ENCODE measurements at places on chromosomes 1 and 21. TPM values are rescaled to one million over a fixed set of nuclear protein-coding genes. Genes with fewer than 3 reads are reported as not detected.

Gene LRRC38
- total RNA-seq, result not detected

Gene FMO4
- total RNA-seq, result 2.5 TPM

Gene MMEL1
- 1.8 TPM for total RNA-seq

Gene OR6N2
- not detected for total RNA-seq

- no peak for DNase-seq
- H3K36me3 ChIP-seq, result no peaks in the 10 kb centered on the region
- H3K4me1 ChIP-seq, result peaks cover 20% of the 10 kb centered on the region
- H3K27me3 ChIP-seq, result no peaks in the 10 kb centered on the region
- H3K27ac ChIP-seq, result no peak overlapping the region
- H3K4me3 ChIP-seq, result no peak overlapping the region
These were observed 4.1 kb downstream of the GPA33 start for GRCh38 chr1:167086033-167086432.

GRCh38 chr1:55043011-55043410 lies 3.7 kb downstream of the PCSK9 start:
- no peaks in the 10 kb centered on the region for H3K36me3 ChIP-seq
- no peak for DNase-seq
- no peak overlapping the region for H3K4me3 ChIP-seq
- peaks cover 26% of the 10 kb centered on the region for H3K27me3 ChIP-seq
- H3K4me1 ChIP-seq, result peaks cover 3% of the 10 kb centered on the region
- H3K27ac ChIP-seq, result no peak overlapping the region

DNA sequence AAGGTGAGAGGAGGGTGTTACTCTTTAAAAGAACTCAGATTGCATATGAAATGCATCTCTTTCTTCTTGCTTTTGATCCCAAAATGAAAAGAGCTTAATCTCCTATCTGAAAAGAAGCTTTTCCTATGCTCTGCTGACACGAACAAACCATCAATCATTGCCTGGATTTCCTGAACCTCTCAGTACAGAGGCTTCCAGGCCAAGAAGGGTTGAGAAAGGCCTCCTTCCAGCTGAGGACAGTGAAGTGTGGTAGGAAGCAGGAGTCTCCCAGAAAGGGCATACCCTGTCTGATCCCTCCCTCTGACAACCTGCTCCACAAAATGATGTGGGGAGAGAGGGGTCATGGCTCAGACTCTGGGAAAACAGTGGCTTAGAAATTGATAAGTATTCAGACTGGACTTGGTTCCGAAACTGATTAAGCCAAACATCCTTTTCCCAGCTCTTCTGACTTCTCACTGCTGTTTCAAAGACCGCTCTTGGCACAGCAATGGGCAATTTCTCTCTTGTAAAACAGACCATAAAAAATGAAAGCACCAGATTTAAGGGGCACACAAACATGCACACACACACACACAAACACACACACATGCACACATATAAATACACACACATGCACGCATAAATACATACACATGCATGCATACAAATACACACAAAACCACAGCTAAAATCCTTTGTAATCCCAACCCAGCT lies 310.3 kb downstream of the SIPA1L2 start:
- H3K36me3 ChIP-seq, result no peaks in the 10 kb centered on the region
- no peak for DNase-seq
- H3K27me3 ChIP-seq, result peaks cover 1% of the 10 kb centered on the region
- H3K4me3 ChIP-seq, result no peak overlapping the region
- no peaks in the 10 kb centered on the region for H3K4me1 ChIP-seq
- no peak overlapping the region for H3K27ac ChIP-seq

DNA sequence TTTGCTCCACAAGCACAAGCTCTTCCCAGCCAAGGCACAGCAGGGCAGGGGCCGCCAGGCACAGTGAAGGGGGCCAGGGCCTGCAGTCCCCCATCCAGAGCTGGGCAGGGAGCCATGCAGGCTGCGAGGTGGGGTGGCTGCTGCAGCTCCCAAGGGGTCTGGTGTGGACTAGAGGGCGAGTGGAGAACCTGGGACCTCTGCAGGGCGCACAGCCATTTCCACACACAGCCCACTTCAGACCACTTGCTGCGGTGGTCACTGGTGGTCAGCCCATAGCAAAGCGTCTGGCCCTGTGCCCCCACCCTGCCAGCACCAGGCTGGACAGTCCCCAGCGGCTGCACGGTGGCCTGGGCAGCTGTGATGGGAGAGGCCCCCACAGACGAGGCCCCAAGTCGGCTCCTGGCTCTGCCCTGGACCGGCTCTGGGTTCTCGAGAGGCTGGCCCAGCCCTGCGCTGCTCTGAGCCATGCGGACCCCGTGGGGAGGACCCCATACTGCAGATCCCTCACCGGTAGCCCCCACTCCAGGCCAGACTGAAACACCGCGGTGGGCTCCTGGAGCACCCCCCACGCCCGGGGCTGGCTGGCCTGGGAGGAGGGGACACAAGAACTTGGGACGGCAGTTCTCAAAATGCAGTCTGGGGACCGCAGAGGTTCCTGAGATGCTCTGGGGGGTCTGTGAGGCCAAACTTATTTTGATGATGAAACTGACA lies 47.1 kb upstream of the COL6A2 start:
- H3K36me3 ChIP-seq, result no peaks in the 10 kb centered on the region
- no peak overlapping the region for H3K4me3 ChIP-seq
- no peak overlapping the region for H3K27ac ChIP-seq
- peaks cover 5% of the 10 kb centered on the region for H3K27me3 ChIP-seq

- H3K4me1 ChIP-seq, result no peaks in the 10 kb centered on the region
- DNase-seq, result no peak
- H3K27me3 ChIP-seq, result no peaks in the 10 kb centered on the region
- no peak overlapping the region for H3K4me3 ChIP-seq
- no peaks in the 10 kb centered on the region for H3K36me3 ChIP-seq
These were observed 136.2 kb downstream of the ZBTB18 start for GRCh38 chr1:244187310-244187709.

DNA sequence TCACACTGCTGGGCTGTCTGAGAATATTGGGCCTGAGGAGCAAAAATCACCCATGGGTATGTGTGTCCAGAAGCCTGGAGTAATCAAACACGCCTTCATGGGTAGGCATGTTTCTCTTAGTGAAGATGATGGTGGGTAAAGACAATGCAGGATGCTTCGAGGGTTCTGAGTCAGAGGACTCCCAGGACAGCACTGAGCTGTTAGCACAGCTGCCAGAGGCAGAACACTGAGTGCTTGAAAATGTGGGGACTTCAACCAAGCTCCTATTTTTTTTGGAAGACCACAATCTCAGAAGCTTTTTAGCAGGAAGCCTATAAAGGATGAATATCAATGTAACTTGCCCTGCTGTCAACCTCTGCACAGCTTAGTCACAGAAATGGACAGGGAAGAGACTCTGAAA lies 7.9 kb upstream of the NT5C1A start:
- H3K4me3 ChIP-seq, result no peak overlapping the region
- DNase-seq, result no peak
- peaks cover 8% of the 10 kb centered on the region for H3K27me3 ChIP-seq
- no peaks in the 10 kb centered on the region for H3K36me3 ChIP-seq
- peaks cover 16% of the 10 kb centered on the region for H3K4me1 ChIP-seq

DNA sequence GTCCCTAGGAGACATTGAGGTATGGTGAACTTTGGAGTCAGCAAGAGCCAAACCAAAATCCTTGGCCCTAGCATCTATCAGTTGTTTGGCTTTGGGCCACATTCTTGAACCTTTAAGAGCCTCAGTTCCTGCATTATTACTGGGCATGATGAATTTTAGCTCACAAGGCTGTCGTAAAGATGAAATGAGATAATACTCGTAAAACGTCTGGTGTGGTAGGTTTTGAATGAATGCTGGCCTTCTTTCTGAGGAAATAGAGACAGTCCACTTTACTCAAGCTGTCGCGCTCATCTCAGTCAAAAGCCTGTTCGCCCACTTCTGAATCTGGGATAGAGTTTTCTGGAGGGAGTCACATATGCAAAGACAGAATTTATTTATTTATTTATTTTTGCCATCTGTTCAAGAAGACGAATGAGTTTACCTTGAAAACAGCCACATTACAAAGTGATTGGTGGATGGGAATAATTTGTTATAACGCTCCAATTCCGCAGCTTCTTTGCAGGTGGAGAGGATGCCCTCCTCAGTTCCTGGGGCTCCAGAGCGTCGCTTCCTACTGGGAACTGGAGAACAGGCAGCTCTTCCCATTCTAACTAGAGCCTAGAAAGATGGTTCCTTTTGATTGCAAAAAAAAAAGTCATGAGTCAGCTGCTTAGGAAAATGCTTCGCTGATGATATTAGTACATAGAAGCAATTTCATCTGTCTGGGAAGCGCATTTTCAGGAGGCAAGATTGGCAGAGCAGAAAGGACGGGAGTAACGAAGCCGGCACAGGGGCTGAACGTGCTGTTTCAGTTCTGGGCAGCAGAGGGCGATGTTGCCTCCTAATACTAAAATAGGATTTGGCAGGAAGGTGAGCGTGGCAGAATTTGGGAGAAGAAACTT lies 49.9 kb upstream of the CYP2J2 start:
- no peak overlapping the region for H3K27ac ChIP-seq
- no peak overlapping the region for H3K4me3 ChIP-seq
- peaks cover 10% of the 10 kb centered on the region for H3K27me3 ChIP-seq
- peaks cover under 1% of the 10 kb centered on the region for H3K4me1 ChIP-seq
- H3K36me3 ChIP-seq, result no peaks in the 10 kb centered on the region
- peak; percentile 69 for DNase-seq

DNA sequence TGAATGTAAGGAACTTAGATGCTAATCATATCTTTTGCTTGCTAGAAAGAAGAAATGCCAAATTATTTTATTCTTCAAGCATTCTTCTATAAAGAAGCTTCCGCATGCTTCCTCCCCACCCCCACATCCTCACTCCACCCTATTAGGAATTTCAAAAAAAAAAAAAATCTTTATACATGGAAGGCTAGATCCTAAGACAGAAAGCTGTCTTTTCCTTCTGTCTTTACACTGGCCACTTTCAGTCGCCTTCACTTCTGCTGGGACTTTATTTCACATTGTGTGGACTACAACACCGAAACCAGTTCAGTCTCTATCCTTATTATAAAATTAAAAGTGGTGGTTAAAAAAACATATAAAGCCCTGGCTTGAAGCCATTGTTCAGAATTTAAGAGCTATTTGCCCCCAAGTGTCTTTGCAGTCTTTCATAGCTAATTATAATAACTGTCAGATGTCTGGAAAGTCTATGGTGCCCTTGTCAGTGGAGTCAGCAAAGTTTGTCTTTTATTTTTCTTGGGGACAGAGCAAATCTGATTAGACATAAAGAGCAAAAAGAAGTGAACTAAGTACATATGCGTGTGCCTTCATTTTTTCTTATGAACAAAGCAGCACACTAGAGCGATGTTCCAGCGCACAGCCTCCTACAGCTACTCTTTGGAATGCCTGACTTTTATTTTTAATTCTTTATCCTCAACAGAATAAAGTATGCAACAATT lies 297.7 kb downstream of the PTPRC start:
- no peak overlapping the region for H3K4me3 ChIP-seq
- H3K27ac ChIP-seq, result peak overlapping the region; percentile 93
- H3K4me1 ChIP-seq, result peaks cover 18% of the 10 kb centered on the region
- no peak for DNase-seq
- peaks cover 2% of the 10 kb centered on the region for H3K36me3 ChIP-seq

DNA sequence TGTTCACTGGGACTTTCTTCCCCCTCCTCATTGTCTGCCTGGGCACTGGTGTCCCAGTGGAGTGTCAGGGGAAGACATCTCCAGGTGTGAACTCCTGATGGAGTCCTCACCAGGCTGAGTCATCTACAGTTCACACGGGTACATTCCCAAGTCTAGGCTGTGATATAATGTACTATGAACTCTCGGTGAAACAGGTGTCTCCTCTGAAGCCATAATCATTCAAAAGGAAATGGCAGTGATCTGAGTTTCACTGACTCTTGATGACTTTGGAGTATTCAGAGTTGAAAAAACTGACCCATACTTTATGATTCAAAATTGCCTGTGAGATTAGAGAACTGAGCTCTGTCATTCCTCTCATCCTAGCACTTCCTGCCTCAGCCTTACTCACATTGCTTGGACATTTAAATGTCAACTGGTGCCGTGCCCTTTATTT lies 9.1 kb downstream of the LAMC2 start:
- no peak overlapping the region for H3K4me3 ChIP-seq
- DNase-seq, result peak; percentile 10

GRCh38 chr1:20885121-20885520 lies 98.0 kb upstream of the HP1BP3 start:
- H3K4me1 ChIP-seq, result no peaks in the 10 kb centered on the region
- no peak overlapping the region for H3K4me3 ChIP-seq
- no peak for DNase-seq
- no peaks in the 10 kb centered on the region for H3K27me3 ChIP-seq
- H3K27ac ChIP-seq, result no peak overlapping the region

DNA sequence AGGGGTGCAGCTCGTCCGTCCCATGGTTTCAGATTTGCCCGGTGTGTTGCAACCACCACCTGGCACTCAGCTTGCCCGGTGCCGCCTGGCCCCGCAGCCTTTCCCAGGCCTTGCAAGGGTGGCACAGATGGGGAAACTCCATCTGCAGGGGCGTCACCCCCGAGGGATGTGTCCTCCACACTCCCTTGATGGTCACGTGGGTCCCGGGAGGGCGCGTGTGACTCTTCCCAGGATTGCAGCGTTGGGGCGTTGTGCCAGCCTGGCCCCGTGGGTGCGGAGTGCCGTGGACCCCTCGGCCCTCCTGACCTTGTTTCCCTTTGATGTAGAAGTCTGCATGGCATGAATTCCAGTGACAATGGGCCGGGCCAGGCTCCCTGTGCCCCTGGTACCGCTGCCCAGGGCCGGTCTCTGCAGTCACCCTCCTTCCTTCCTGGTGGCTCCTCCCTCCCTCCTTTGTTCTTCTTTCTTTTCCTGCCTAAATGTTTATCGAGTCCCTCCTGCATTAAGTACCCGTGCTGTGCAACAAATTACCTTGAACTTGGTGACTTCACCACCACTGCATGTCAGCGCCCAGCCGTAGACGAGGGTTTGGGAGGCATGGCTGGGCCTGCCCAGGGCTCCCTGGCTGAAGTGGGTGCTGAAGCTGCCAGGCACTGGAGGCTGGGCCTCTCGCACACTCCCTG lies 22.9 kb downstream of the RRP1 start:
- H3K4me3 ChIP-seq, result no peak overlapping the region
- no peak for DNase-seq
- H3K27ac ChIP-seq, result no peak overlapping the region
- H3K36me3 ChIP-seq, result no peaks in the 10 kb centered on the region

DNA sequence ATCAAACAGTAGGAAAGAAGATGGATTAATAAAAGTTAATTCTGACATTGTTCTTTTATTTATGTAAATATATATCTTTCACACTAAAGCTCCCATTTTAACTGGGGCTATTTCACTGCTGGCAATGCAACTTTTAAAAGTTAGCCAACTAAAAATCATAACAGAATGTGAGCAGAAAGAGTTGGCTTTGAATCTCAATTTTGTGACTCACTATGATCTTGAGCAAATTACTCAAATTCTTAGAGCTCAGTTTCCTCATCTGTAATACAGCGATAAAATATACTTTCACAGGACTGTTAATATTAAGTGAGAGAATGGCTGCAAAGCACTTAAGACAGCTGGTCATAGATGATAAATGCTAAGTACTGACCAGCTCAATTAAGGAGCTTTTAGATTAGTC lies 10.8 kb downstream of the EFCAB14 start:
- H3K27ac ChIP-seq, result no peak overlapping the region
- H3K4me3 ChIP-seq, result no peak overlapping the region
- peaks cover 37% of the 10 kb centered on the region for H3K36me3 ChIP-seq
- no peaks in the 10 kb centered on the region for H3K27me3 ChIP-seq
- H3K4me1 ChIP-seq, result peaks cover 30% of the 10 kb centered on the region
- DNase-seq, result no peak

- no peaks in the 10 kb centered on the region for H3K36me3 ChIP-seq
- H3K4me1 ChIP-seq, result peaks cover 16% of the 10 kb centered on the region
- H3K4me3 ChIP-seq, result no peak overlapping the region
These were observed 14.6 kb upstream of the JAK1 start for GRCh38 chr1:64980745-64981600.

Measured in activated CD8-positive, alpha-beta T cell treated with anti-CD3 and anti-CD28 coated beads for 36 hours (primary cell).